COR-L47 (cell line): ENCODE measurements at places on chromosomes 6 and 20.

GRCh38 chr6:30885481-30885998 lies 1.2 kb downstream of the DDR1 start:
- peak; percentile 49 for DNase-seq

DNA sequence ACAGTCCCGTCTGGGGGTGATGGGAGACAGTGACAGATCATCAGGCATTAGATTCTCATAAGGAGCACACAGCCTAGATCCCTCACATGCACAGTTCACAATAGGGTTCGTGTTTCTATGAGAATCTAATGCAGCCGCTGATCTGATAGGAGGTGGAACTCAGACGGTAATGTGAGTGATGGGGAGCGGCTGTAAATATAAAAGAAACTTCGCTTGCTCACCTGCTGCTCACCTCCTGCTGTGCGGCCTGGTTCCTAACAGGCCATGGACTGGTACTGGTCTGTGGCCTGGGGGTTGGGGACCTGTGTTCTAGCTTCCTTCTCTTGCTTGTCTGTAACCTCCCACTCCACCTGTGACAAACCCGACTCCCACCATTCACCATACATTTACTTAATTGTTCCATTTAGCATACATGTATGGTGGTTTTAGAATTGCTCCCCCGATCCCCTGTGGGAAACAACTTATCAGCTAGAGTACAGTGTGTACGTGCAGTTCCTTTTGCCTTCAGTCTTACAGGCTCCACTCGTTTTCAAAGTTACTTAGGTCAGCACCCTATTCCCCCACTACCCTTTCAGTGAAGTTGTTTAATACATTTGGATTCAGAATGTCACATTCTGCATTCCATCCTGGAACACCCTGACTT lies 4.0 kb downstream of the MANBAL start:
- no peak for DNase-seq

DNA sequence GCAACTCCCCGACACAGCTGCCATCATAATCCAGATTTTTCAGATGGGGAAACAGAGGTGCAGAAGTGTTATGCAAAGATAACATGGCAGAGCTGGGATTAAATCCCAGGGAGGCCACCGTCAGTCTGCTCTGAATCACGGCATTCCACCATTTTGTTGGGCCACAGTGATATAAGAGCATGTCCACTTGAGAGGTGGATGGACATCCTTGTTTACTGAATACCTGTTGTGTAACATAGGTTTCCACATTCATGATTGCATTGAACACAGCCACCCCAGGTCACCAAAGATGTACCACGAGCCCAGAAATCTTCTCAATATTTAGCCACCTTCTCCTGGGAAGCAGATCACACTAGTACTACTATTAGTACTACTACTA lies 191.5 kb downstream of the LRFN2 start:
- DNase-seq, result no peak

GRCh38 chr6:88263591-88263990 lies 97.4 kb upstream of the CNR1 start:
- DNase-seq, result no peak

DNA sequence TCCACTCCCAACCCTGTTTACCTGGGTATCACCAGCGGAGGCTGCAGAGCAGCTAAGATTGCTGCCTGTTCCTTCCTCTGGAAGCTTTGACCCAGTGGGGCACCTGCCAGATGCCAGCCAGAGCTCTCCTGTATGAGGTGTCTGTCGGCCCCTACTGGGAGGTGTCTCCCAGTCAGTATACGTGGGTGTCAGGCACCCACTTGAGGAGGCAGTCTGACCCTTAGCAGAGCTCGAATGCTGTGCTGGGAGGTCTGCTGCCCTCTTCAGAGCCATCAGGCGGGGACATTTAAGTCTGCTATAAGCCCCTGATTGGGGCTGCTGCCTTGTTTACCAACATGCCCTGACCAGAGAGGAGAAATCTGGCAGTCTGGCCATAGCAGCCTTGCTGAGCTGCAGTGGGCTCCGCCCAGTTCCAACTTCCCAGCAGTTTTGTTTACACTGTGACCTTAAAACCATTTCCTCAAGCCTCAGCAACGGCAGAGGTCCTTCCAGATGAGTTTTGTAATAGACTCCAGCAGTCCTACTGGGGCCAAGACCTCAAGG lies 2.8 kb downstream of the RAET1E start:
- no peak for DNase-seq

GRCh38 chr20:24966317-24967012 lies 17.4 kb downstream of the CST7 start:
- no peak for DNase-seq

GRCh38 chr6:53059648-53060589 lies 5.3 kb upstream of the FBXO9 start:
- DNase-seq, result no peak

- peak; percentile 37 for DNase-seq
These were observed 111.2 kb upstream of the MMS22L start for GRCh38 chr6:97394160-97394748.

DNA sequence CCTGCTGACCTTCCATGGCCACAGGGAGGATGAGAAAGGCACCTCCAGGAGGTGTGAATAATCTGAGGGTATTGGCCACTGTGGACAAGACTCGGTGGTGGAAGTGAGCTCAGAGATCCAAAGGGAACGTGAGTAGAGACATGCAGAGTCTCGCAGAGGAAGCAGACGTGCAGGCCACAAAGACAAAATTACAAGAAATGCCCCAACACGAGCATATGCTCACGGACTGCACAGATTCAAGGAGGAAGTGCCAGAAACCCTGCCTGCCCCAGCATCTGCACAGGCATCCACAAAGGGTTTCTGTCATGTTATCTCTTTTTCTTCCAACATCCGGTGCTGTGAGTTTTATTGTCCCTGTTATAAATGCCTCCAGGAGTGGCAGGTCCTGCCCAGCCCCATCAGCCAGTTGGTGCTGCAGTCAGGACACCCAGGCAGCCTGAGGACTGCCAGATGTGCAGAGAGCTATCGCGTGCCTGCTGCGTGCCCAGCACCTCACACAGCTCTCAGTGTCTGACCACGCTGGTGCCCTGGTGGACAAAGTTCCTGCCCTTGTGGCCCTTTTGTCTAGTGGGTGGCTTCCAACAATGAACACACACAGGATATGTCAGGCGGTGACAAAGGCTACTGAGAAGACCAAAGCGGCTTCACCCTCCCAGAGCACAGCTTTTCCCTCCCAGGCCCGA lies 34.0 kb upstream of the FANCE start:
- no peak for DNase-seq

DNA sequence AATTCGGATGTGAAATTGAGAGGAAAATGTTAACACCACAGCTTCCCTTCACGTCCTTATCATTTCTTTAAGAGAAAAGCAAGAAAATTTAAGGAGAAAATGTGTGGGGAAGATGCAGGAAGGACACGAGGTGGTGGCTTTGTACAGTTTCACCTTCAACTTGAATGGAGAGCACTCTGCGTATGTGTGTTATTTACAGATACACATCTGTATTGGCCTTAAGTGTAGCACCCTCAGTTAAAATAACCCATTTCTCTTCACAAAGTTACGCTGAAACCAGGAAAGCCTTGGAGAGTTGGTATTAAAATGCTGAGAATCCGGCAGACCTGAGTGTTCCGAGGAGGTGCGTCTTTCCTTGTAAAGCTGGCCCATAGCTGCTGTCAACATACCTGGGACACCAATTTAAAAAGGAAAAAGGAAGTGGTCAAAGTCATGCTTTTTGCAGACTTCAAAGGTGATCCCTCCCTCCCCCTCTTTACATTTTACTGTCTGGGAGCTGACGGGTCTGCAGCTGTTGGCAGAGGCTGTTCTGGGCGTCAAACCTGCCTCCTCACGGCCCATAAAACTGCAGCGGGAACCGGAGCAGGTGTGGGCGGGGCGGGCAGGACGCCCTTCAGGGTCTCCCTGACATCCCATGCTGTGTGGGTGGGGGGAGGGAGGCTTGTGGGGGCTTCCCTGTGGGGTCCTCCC lies 61.3 kb upstream of the TBXT start:
- no peak for DNase-seq

GRCh38 chr20:52261792-52262191 lies 70.2 kb upstream of the ZFP64 start:
- DNase-seq, result no peak

GRCh38 chr6:31663961-31664789 lies 622 bp downstream of the GPANK1 start:
- DNase-seq, result no peak

DNA sequence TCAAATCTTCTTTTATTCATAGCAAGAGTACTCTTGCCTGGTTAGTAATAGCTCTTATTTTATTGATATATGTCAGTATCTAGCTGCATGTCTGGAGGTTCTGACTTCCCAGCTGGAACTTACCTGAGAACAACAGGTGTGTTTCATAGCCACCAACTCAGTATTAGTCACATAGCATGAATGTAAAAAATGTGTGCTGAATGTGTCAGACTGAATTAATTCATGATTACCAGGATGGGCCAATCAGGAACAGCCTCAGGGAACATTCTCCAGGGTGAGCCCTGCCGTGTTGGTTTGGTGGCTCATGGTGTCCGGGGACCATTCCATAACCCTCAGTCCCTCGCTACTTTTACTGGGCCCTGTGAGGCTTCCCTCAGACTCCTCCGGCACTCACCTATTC lies 99.7 kb downstream of the TULP4 start:
- no peak for DNase-seq

DNA sequence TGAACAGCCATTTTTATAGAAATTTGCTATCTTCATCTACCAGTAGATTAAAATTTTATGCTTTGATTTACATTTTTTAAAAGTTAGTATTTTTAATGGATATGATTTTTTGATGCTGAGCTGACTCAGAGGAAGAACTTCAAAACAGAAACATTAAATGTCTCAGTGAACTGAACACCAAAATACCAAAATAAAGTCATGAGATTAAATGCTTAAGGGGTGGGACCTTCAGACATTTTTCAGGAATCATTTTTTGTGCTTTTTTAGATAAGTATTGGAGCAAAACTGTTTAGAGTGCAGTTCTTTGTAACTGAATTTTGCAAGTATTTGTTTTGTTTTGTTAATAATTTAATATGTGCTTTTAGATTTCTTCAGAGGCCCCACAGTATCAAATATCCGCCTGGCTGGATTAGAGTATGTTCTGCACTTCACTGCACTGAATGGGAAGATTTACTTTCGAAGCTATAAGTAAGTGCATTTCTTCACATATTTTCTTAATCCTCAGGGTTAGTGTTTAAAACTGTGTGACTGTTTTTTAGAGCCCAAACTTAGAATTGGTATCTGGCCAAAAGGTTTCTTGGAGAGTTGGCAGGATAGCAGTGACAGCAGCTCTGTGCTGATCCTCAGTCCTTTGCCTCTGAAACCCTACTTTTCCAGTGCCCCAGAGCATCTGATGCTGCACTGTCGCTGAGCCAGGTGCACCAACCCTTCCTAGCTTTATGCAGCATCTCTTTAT lies 33.7 kb downstream of the RPF2 start:
- DNase-seq, result no peak

- no peak for DNase-seq
These were observed 121.5 kb upstream of the ARG1 start for GRCh38 chr6:131451321-131452144.

GRCh38 chr20:35598899-35599775 lies 16.5 kb upstream of the SPAG4 start:
- DNase-seq, result no peak

DNA sequence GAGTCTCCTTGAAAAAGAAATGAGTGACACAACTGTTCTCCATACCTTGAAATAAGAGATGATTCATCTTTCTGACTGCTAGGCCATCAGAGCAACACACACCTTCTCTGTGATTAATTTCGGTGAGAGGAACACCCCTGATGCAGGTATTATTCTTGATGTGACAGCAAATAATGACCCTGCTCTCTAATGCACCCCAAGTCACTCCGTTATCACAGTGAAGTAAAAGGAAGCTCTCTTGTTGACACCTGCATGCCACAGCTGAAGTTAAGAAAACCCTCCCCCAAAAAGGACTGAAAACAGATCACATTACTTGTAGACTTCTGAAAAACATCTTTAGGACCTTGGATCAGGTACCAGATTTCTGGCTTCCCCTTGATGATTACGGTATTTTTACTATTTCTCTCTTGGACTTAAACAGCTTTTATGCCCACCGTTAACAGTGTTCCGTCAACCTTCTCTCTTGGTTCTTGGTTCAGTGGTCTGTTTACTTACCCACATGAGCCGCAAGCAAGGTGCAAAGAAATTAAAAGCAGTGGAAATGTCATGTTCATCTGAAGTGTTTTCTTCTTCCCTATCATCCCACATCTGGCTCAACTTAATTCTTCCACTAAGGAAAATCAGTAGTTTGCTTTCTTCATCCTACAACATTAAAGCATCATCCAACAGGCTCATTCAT lies 249.7 kb downstream of the GMPR start:
- no peak for DNase-seq

DNA sequence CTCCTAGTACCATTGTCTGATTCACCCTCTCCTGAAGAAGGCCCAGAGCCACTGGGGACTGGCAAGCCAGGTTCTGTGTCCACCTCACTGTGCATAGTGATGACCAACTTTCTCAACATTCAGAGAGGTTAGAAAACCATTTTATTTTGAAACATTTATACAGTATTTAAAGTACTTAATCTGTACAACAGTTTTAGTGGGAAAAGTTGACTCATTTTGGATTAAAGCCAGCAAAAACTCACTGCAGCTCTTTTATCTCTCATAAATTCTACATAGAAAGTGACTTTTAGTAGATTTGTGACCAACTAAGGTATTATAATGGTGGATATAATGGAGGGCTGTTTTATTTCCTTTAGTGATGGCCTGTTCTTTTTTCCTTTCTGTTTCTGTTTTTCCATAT lies 9.7 kb downstream of the TULP4 start:
- no peak for DNase-seq

DNA sequence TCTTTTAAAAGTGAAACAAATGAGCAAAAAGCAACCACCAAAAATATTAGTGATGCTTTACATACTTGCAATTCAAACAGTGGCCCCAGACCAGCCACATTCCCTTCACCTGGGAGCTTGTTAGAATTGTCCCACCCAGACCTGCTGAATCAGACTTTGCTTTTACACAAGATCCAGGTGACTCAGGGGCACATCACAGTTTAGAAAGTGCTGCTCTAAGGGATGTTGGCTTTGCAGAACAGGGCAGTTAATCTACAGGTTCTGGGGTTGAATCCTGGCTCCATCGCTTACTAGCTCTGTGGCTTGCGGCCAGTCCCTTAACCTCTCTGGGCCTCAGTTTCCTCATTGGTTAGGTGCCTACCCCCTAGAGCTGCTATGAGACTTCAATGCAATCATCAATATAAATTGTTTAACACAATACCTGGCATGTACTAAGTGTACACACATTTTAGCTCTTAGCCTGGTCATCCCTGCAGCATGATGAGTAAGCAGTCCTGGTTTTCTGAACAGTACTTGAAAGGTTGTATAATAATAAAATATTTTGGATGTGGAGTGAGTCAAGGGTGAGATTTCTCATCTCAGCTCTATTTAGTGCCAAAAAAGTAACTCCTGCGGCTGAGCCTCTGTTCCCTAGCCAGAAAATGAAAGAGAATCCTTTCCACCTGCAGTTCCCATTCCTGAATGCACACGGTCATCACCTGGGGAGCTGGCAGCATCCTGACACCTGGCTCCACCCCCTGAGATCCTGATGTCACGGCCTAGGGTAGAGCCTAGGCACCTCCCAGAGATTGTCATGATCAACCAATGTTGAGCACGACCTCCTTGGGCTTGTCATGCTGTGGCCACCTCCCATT lies 162.7 kb downstream of the ANKRD60 start:
- DNase-seq, result peak; percentile 21

GRCh38 chr6:44333942-44334341 lies 8.5 kb upstream of the SPATS1 start:
- DNase-seq, result no peak
